Brain (organoid and tissue), 16 donors: ENCODE measurements at places on chromosomes 4 and X. TPM values are rescaled to one million over a fixed set of nuclear protein-coding genes. Genes with fewer than 3 reads are reported as not detected.

Gene FREM3
- polyA plus RNA-seq: 0.44 TPM

Gene PCDH18
- polyA plus RNA-seq: 2.2 TPM

Gene BEND4
- 0.07 TPM for polyA plus RNA-seq

Gene SUPT20HL2
- polyA plus RNA-seq: not detected

Gene MMRN1
- 2.7 TPM for polyA plus RNA-seq

Gene GIMD1
- not detected for polyA plus RNA-seq

Gene AWAT2
- not detected for polyA plus RNA-seq

Gene NLRP2B
- not detected for polyA plus RNA-seq

Gene PDZD4
- polyA plus RNA-seq: 128 TPM

Gene ITM2A
- 52.8 TPM for polyA plus RNA-seq

Gene CLDN34
- polyA plus RNA-seq: not detected

Gene LIMCH1
- polyA plus RNA-seq: 28.2 TPM

Gene LEF1
- polyA plus RNA-seq: 6.8 TPM

Gene PPP2R2C
- polyA plus RNA-seq: 48.1 TPM
